ENCODE measurements at places on chromosomes 5 and 9. TPM values are rescaled to one million over a fixed set of nuclear protein-coding genes. Genes with fewer than 3 reads are reported as not detected.

DNA sequence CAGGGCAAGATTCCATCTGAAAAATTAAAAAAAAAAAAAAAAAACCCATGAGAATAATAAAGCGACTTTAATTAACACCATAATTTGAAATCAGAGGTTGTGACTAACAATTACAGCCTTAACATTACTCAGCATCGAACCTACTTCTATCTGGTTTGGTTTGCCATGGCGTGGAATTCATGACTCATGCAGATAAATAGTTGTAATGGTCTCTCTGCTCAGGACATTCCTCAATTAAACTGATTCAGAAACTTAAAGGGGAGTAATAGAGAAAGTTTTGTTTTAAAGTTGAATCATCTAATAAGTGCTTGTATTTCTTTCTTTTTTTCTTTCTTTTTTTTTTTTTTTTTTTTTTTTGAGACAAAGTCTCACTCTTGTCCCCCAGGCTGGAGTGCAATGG is 135.5 kb downstream of the SPATA31D1 start:
- no peak for ATAC-seq

GRCh38 chr5:121526908-121527307 is 324.8 kb upstream of the FTMT start:
- ATAC-seq, result no peak

DNA sequence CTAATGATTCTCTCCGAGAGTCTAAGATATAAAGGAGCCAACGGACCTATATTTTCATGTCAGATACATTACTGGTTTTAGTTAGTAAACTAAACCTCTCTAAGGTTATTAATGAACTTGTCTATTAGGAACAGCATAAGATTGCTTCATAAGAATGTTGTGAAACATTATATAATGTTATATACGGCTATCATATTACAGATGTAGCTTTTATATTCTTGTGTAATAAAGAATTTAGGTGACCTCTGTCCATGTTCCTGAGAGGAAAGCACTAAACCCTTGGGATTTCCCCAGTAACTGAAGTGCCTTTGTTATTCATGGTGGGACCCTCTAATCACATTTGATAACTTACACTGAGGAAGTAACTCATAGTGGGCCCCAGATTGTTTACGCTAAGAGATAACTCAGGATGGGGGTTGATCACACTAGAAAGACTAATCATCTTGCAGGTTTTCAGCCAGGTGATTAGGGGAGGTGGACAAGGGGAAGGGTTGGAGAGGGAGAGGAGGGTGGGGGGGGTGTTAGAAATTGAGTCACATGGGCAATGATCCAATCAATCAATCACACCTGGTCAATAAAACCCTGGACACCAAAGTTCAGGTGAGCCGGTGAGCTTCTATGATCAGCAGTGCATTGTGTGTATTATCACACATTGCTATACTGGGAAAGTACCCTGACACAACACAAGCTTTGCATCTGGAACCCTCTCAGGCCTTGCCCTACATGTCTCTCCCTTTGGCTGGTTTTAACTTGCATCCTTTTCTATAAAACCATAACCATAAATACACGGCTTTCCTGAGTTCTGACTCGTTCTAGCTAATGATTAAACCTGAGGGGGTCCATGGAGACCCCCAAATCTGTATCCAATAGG is 25.8 kb downstream of the ECPAS start:
- ATAC-seq, result no peak

DNA sequence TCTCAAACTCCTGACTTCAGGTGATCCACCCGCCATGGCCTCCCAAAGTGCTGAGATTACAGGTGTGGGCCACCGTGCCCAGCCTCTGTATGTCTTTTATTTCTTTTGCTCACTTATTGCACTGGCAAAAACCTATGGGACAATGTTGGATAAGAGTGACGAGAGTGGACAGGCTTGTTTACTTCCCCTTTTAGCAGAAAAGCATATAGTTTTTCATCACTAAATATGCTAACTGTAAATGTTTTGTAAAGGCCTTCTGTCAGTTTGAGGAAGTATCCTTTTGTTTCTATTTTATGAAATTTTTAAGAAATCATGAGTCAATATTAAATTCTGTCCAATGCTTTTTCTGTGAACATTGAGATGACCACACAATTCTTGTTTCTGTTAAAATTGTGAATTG is 103.3 kb downstream of the AUH start:
- no peak for ATAC-seq

Gene PCDHB13
- total RNA-seq, result 3.4 TPM

DNA sequence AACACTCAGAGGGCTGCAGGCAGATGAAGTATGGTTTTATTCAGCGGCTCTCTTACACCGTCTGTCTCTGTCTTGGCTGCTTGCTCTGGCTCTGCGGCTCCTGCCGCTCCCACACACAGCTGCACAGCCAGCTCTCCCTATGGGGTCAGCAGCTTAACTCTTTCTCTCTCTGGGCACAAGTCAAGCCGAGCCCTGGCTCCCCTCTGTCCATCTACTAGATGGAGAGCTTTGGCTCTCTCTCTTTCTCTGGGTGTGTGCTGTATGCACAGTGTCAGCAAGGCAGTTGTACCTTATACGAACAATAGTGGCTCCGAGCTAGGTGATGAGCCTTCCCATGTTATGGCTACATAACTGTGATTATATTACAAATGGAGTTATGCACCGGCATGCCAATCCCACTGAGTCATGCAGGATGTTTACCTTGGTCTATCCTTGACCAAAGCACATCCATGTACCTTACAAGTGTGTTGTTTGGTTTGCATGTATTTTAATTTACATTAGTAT is 19.3 kb upstream of the PPP2CA start:
- peak; percentile 75 for ATAC-seq

DNA sequence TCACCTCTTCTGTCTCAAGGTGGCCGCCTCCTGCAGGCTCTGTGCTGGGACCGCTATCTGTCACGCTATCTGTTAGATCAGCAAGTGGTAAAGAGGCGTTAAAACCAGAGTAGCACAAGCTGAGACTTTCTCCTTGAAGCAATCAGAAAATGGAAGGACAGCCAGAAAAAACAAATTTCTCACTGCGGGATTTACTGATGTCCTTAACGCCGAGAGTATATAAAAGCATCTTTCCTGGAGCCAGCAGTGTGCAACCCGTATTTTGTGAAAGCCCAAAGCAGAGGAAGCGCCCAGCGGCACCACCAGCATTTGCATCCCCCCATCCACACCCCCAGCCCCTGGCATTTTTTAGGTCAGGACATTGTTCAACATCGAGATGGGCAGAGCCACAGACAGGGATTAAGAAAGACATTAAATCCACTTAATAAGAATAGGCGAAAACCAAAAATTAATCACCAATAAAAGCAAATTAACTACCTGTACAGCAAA is 48.6 kb downstream of the DUSP1 start:
- no peak for ATAC-seq

DNA sequence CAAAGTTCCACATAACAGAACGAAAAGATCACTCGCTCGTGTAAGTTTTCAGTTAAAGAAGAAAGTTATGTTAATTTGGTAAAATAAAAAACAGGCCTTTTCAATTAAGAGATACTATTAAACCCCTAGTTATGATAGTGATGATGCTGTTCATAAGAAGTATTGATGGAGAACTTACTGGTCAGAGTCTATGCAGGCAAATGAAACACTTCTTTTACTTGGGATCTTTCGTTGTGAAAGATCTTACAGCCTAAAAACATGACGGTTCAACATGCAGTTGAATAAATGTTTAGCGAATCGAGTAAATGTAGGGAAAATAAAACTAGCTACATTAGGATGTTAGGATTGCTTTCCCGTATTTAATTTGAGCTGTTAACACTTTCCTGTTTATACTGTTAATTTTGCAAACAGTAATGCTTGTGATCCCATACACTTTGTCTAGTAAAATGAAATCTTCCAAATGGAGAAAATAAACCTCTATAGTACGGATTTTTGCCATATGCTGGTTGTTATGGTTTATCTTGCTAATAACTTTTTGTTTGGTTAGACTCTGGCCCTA is 2.0 kb downstream of the RHOBTB3 start:
- no peak for ATAC-seq

Gene AHRR
- 1.1 TPM for total RNA-seq

GRCh38 chr5:73895471-73895870 is 269.5 kb downstream of the ARHGEF28 start:
- no peak for ATAC-seq

DNA sequence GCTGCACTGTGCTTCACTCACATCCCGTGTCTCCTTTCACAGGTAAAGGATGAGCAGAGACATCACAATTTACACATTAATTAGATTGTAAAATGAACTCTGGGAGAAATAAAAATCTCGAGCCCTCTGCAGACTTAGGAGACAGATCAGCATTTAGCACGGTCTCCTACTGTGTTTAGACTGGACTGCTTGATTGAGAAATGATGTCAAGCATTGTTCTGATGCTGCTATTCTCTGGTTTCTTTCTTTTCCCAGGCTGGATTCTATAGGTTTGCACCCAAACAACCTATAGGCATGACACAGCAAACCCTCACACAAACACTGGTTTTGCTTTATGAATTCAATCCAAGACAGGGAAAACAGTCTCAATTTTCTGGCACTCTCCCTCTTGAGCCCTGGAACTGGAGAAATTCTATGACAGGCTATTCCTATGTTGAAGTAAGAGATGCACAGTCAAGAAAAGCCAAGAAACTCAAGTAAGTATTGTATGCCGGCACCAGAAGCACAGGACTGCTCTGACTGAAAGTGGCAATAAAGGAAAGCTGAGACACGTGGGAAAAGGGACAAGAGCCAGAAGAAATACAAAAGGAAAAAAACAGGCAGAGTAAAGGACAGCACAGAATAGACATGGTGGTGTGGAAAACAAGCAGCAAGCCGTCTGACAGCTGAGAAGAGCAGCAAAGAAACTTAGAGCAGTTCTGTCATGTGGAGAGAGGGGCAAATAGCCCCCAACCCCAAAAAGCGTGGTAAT is 24.8 kb upstream of the ERAP2 start:
- no peak for ATAC-seq

DNA sequence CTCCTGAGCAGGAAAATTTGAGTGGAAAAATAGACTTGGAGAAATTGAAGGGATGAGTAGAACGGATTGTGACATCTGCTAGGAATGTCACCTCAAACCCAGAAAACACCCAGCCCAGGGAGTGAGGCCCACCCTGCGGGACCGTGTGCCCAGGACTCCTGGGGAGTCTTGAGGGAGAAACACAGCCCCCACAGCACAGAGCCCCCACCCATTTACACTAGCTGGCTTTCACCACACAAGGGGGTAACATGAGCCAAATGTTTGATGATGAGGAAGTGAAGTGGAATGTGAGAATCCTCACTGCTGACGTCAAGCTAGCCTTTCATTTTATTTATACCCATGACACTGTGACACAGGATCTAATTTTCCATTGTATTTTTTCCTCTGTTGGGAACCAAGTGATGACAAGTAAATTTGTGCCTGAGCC is 42.8 kb upstream of the PDE8B start:
- ATAC-seq, result no peak

GRCh38 chr5:94374336-94374735 is 244.1 kb downstream of the KIAA0825 start:
- ATAC-seq, result no peak

DNA sequence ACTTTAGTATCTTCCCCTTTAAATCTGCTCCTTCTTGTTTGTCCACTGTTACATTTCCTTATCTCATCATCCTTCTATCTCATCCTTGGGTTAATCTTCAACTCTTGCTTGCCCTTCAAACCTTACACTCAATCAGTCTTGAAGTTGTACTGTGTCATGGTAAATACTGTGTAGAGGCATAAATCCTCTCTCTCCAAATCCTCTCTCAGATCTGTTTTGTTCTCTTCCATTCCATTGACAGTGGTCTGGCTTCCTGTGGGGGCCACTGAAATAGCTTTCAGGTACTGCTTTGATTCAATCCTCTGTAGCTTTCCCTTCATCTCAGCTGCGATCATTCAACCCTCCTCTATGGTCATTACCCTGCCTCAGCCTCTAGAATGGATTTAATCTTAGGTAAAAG is 104.0 kb downstream of the PLCXD3 start:
- no peak for ATAC-seq

DNA sequence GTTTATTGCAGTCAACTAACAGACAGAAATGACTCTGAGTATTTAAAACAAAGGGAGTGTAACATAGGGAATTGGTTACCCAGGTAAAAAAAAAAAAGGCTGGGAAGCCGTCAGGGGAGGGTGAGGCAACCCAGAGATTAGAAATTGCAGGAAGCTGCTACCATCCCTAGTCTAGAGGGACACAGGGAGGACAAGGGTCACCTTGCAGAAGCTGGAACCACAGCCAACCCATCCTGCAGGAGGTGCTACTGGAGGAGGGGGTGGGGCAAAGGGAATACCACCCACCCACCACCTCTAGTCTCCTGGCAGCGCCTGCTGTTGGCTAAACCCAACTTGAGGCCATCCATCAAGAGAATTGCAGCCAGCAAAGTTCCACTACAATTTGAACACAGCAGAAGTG is 6.5 kb downstream of the CAST start:
- ATAC-seq, result no peak

Gene ARID3C
- not detected for total RNA-seq

DNA sequence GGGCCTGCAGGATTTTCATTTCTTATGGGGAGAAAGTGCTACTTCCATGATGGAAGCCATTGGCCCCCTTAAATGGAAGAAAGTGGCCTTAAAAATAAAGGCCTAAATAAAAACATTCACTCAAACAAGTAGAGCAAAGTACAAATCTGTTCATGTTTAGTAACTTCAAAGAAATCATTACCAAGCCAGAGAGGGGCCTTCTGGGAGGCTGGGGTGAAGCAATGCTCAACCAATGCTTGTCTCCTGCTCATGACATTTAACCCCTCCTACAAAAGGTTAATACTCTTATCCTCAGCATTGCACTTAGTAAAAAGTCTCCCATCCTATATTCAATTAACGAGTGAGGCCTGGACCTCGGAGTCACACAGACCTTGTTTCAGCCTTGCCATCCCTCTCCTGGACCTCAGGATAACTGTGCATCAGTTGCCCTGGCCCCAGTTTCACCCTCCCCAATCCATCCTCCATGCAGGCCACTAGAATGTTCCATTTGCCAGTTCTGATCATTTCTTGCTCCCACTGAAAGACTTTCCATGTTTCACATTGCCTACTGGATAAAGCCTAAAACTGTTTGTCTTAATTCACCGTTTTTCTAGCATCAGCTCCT is 36.9 kb upstream of the ALDH1B1 start:
- no peak for ATAC-seq

Gene CSF2
- not detected for total RNA-seq

DNA sequence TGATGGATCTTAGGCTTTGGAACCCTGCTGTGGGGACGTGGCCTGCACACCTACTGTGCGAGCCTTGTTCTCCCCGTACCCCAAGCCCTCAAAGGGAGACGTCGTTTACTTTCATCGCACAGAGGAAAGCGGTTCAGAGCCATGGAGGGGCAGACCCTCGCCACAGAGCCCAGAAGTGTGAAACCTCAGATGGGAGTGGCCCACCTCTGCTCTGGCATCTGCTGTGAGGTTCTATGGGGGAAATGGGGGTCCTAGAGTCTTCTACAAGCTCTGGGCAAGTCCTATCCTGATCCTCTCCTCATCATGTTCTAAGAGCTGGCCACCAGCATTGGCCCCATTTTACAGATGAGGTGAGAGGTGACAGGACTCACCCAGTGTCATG is 3.7 kb upstream of the RNF44 start:
- no peak for ATAC-seq

GRCh38 chr5:54743997-54744788 is 226.6 kb downstream of the SNX18 start:
- peak; percentile 83 for ATAC-seq

All from esophagus mucosa (tissue), 1 donor.